ENCODE measurements at places on chromosomes 4 and X. TPM values are rescaled to one million over a fixed set of nuclear protein-coding genes. Genes with fewer than 3 reads are reported as not detected.

DNA sequence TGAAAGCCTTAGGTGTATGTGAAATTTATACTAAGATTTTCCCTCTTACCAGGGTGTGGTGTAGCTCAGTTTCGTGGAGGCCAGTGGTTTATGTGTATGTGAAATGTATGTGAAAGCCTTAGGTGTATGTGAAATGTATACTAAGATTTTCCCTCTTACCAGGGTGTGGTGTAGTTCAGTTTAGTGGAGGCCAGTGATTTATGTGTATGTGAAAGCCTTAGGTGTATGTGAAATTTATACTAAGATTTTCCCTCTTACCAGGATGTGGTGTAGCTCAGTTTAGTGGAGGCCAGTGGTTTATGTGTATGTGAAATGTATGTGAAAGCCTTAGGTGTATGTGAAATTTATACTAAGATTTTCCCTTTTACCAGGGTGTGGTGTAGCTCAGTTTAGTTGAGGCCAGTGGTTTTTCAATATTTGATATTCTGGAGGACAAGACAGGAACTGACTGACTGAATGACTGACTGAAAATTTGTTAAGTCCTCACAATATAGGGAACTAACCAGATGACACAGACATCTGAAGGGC, 143.7 kb downstream of the NEXMIF start:
- H3K4me1 ChIP-seq: no peaks in the 10 kb centered on the region
- no peak overlapping the region for H3K4me3 ChIP-seq
- no peak for DNase-seq

DNA sequence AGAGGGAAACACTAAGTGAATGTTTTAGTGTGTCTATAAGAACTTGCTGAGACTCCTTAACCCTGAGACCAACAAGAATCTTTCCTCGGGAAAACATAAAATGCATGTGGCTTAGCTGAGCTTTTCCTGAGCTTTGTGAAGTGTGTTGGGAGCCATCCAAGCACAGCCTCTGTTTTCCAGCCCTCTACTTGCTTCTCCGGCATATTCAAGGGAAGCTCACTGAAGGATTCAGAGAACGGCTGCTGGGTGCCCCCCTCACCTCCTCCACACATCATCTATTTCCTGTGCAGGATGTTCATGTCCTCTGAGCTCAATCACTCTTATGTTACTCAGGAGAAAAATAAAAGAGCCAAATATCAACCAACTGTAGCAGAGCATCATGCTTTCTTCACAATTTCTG, 492.1 kb downstream of the IL15 start:
- H3K4me3 ChIP-seq: no peak overlapping the region
- peaks cover 17% of the 10 kb centered on the region for H3K4me1 ChIP-seq
- H3K27ac ChIP-seq: no peak overlapping the region
- no peaks in the 10 kb centered on the region for H3K36me3 ChIP-seq
- no peaks in the 10 kb centered on the region for H3K27me3 ChIP-seq

DNA sequence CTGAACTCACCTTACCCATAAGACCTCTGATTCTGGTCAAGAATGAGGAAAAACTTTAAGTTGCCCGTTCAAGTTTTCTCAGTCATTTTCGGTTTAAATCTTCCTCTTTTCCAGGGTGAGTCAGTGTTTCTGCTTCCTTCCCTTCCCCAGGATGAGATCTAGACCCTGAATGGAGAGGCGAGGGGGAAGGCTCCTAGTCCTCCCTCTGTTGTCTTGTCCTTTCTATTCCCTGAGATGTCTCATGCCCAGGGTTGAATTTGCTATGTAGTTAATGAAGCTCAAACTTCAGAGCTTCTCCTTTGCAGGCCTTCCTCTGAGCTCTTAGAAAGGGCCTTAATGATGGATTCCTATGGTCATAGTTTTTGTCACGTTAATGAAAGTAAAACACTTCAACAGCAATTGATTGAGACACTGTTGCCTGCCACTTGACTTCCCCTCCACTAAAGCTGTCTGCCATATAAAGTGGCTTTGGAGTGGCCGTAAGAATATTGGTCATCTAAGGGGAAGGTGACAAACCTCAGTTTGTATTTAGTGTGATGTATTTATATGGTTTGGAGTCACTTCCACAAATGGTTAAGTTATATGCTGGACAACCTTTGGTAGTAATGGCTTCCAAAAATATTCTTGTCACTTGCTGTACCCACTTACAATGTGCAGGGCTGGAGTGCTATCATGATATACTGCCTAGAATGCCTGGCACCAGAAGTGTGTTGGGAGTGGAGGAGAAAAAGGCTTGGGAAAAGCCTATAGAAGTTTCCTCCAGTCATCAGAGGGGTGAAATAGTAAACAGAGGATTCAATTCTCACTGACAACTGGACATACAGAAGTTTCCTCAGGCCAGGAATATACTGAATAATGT, 24.3 kb upstream of the GPRIN3 start:
- peaks cover 15% of the 10 kb centered on the region for H3K27me3 ChIP-seq
- H3K27ac ChIP-seq: no peak overlapping the region
- no peak overlapping the region for H3K4me3 ChIP-seq
- DNase-seq: no peak
- no peaks in the 10 kb centered on the region for H3K36me3 ChIP-seq
- no peaks in the 10 kb centered on the region for H3K4me1 ChIP-seq

Gene CENPI
- total RNA-seq: 34.7 TPM

Gene LONRF3
- 15.6 TPM for total RNA-seq

- no peak overlapping the region for H3K4me3 ChIP-seq
- DNase-seq: no peak
- H3K4me1 ChIP-seq: no peaks in the 10 kb centered on the region
- H3K27ac ChIP-seq: no peak overlapping the region
- H3K27me3 ChIP-seq: no peaks in the 10 kb centered on the region
These were observed 295.4 kb upstream of the FAM241A start for GRCh38 chr4:111849746-111850284.

Gene PPID
- total RNA-seq: 43.3 TPM

DNA sequence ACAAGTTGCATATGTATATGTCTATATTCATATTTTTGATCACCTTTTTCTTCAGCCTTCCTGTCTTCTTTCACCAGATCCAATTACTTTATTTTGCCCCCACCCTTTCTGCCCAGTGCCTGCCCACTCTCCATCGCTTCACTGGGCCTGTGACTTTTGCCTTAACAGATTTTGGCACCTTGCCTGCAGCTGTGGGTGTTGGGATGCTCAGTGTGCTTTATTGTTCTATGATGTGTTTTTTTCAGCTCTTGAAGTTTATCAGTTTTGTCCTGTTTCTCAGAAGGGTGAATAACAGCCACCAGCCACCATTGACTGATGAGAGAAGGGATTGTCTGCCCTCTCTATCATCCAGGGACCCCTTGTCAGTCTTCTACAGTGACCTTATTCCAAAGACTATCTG, 77.2 kb upstream of the GALNT7 start:
- H3K27me3 ChIP-seq: no peaks in the 10 kb centered on the region
- no peak overlapping the region for H3K27ac ChIP-seq
- no peak overlapping the region for H3K4me3 ChIP-seq
- H3K4me1 ChIP-seq: no peaks in the 10 kb centered on the region
- no peak for DNase-seq
- no peaks in the 10 kb centered on the region for H3K36me3 ChIP-seq

DNA sequence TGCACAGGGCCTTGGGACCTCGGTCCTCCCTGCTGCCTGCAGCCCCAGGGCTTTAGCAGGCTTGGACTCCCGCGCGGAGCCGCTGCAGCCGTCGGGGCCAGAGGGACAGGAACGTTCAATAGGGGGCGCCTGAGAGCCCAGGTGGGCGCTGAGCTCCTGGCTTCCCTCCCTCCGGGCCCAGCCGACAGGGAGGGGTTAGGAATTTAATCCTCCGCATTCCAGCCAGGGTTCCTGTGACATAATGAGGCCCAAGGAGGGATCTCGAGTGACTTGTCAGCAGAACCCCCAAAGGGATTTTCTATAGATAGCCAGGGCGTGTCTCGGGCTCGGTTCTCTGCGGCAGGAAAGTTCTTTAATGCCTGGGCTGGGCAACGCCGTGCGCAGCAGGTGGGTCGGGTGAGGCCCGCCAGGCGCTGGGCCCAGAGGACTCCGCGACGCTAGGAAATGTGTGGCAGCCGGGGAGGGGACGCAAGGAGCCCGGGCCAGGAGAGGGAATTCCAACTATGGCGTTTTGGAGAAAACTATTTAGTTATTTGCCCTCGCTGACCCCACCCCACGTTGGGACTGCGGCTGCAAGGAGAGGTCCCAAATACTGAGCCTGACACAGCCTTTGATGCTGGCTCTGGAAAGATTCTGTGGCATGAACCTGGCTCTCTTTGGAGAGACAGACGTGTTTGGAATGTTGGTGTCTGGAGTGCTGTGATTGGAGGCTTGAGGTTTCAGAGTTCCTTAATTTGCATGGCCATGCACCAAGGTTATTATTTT, 285.2 kb upstream of the GATB start:
- H3K27me3 ChIP-seq: no peaks in the 10 kb centered on the region
- no peaks in the 10 kb centered on the region for H3K4me1 ChIP-seq
- no peak overlapping the region for H3K27ac ChIP-seq
- H3K36me3 ChIP-seq: no peaks in the 10 kb centered on the region

DNA sequence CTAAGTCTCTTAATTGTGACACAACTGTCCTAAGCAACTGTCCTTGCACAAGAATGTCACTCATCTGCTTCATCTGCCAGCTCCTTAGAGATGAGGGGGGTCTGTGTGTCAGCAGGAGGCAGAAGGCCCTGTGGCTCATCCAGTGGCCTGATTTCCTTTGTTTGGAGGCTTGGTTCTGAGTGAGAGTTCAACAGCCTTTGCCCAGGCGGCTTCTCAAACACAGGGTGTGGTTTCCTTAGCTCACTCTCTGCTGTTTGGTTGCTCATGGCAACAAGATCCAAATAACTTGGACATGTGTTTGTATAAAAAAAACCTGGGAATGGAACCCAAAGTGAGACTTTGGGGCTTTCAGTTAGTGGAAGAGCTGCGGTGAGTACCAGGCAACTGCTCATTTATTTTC, 46.6 kb downstream of the MAP7D3 start:
- no peaks in the 10 kb centered on the region for H3K27me3 ChIP-seq
- peak overlapping the region; percentile 65 for H3K27ac ChIP-seq
- no peak overlapping the region for H3K4me3 ChIP-seq
- peak; percentile 83 for DNase-seq

- H3K4me3 ChIP-seq: no peak overlapping the region
- H3K27me3 ChIP-seq: no peaks in the 10 kb centered on the region
- DNase-seq: no peak
- H3K27ac ChIP-seq: no peak overlapping the region
These were observed 4.4 kb upstream of the METTL14 start for GRCh38 chr4:118680808-118681207.

- H3K36me3 ChIP-seq: peaks cover 18% of the 10 kb centered on the region
- no peak overlapping the region for H3K4me3 ChIP-seq
- H3K27me3 ChIP-seq: no peaks in the 10 kb centered on the region
- no peak overlapping the region for H3K27ac ChIP-seq
- peaks cover 5% of the 10 kb centered on the region for H3K4me1 ChIP-seq
- DNase-seq: no peak
These were observed 146.7 kb upstream of the PSAPL1 start for GRCh38 chr4:7581477-7581876.

Gene PLA2G12A
- 51.6 TPM for total RNA-seq

Gene PABPC4L
- total RNA-seq: 0.47 TPM

Gene SLC9B1
- total RNA-seq: not detected

DNA sequence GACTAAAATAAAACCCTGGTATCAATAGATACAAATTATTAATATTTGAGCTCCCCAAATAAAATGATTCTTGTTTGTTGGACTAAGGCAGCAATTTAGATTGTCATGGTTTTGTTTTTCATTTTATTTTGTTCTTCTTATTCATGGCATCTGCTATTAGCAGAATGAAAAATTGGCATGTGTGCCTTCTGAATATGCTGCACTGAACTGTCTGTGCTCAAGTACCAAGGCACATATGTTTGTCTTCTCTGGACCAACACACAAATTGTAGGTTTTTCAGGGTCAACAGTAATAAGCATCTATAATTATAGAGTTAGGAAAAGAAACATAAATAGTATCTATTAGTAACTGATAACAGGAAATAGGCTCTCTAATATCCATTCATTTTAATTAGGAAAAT, 121.1 kb downstream of the BANK1 start:
- H3K36me3 ChIP-seq: no peaks in the 10 kb centered on the region
- H3K27ac ChIP-seq: no peak overlapping the region
- H3K4me3 ChIP-seq: no peak overlapping the region
- no peak for DNase-seq
- no peaks in the 10 kb centered on the region for H3K27me3 ChIP-seq

DNA sequence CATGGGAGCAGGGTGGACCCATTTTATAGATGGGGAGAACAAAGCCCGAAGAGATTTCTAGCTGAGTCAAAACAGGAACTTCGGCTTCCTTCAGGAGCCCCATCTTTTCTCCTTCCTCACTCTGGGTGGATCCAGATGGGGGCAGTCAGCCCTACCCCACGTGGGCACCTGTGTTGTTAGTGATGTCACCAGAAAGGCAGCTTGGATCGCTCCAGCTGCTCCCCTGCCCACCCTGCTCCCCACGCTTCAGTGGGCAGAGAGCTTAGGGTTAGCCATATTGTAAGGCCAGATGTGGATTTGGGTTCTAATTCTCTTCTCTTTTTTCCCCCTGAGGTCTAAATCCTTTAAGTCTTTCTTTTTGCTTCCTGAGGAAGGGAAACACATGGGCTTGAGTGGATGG, 132.3 kb upstream of the PJA1 start:
- no peaks in the 10 kb centered on the region for H3K36me3 ChIP-seq
- no peak overlapping the region for H3K27ac ChIP-seq
- H3K4me3 ChIP-seq: no peak overlapping the region
- no peaks in the 10 kb centered on the region for H3K4me1 ChIP-seq
- no peak for DNase-seq

DNA sequence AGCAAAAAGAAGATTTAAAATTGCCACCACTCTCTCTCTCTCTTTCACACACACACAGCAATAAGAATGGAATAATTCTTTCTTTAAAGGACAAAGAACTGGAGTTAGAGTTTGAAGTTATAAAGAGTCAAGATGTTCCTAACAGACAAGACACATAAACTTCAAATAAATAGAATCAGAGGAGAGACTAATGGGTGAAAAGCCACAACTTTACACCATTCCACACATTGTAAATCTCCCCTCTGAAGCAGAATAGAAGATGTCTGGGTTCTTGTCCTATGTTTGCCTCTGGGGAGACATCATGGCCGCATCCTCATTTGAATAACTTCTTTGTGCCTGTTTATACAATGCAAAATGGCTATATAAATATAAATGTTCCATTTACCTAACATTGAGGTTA, 39.6 kb downstream of the SLC39A8 start:
- no peaks in the 10 kb centered on the region for H3K4me1 ChIP-seq
- H3K27ac ChIP-seq: no peak overlapping the region
- H3K4me3 ChIP-seq: no peak overlapping the region
- no peaks in the 10 kb centered on the region for H3K27me3 ChIP-seq
- no peaks in the 10 kb centered on the region for H3K36me3 ChIP-seq
- no peak for DNase-seq

Gene RASL11B
- total RNA-seq: 0.07 TPM

GRCh38 chr4:140654495-140654814, 85.7 kb upstream of the UCP1 start:
- no peak overlapping the region for H3K27ac ChIP-seq
- H3K36me3 ChIP-seq: no peaks in the 10 kb centered on the region
- H3K27me3 ChIP-seq: no peaks in the 10 kb centered on the region
- no peaks in the 10 kb centered on the region for H3K4me1 ChIP-seq
- no peak for DNase-seq

GRCh38 chr4:53591372-53591892, at the start of gene LNX1:
Gene LNX1, minus strand, starts transcription at chr4:53591486. Its CDS starts 17,484 bp downstream, at chr4:53574002.
- peak within 1 kb of the TSS; percentile 65 for H3K4me3 ChIP-seq
- peak; percentile 93 for DNase-seq
- H3K4me1 ChIP-seq: peaks cover 18% of the 10 kb centered on the region
- peak within 1 kb of the TSS; percentile 18 for H3K27ac ChIP-seq
- no peaks in the 10 kb centered on the region for H3K36me3 ChIP-seq

Data from PC-3 (cell line).